Activated CD4-positive, alpha-beta T cell treated with anti-CD3 and anti-CD28 coated beads, Interleukin-2, amount 10 ng/mL, durations not matched to agents 7 days and 5 days (primary cell): ENCODE measurements at places on chromosomes 13 and 19.
A peak's percentile ranks its signal among the peaks of the same experiment; 100 is the strongest.

- DNase-seq, result peak; percentile 60
Measured at GRCh38 chr19:18340990-18341868, 831 bp downstream of the PGPEP1 start.

DNA sequence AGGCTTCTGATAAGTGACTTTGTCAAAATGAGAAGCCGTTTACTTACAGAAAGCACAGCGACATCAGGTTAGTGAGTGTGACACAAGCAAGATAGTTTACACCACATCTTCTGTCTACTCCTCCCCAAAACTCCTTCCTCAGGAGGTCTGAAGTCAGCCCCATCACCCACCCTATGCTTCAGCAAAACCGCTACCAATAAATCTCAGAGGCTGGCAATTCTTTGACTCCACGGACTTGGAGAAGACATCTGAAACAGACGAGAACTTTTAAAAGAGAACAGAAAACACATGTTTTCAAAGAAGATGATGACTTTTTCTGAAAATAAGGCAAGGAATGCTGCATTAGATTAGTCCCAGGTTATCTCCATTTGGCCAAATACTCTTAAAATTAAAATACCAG, 261.1 kb downstream of the TBC1D4 start:
- DNase-seq, result no peak

- no peak for DNase-seq
Measured at GRCh38 chr19:52200044-52200443, 10.2 kb downstream of the PPP2R1A start.

GRCh38 chr19:18153556-18154134, 682 bp downstream of the PIK3R2 start:
- no peak for DNase-seq

GRCh38 chr13:109644069-109644750, 142.2 kb downstream of the IRS2 start:
- no peak for DNase-seq

DNA sequence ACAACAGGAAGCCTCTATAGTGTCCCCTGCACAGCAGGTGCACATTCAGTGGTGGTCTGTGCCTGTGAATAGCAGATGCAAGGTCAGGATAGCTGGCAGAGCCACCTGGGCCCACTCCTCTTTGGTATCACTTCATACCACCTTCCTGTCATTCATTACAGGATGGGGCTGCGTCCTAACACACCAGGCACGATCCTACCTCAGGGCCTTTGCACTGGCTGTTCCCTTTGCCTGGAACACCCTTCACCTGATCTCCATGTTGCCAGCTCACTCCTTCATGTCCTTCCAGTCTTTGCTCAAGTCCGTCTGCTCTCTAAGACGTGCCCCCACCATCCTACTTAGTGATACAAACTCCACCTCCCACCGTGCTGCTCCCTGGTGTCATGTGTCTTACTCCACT, 4.6 kb upstream of the LPAR2 start:
- DNase-seq, result no peak

DNA sequence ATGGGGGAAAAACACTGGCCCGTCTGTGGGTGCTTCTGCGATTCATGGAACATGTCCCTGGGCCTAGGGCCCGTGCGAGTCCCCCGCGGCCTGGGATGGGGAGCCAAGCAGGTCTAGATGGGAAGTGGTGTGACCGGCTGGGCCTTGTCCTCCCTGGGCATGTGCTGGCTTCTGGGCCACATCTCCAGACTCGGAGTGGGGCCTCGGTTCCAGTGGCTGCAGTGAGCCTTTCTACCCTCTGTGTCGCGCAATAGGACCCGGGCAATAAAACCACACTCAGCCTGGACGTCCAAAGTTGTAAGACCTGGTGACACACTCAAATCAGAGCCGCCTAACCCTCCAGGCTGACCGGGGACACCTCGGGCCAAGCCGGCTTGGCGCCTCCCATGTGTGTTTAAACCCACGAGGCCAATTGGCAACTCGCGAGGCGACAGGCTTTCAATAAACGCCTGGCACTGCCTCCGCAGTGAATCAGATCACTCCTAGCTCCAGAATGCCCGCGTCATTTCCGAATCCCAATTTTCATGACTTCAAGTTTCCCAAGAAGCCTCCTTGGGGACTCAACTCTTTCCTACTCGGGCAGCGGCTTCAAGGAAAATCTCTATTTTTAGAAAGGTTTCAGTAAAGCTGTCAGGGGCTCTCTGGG, 57.3 kb downstream of the KLF2 start:
- DNase-seq, result no peak

- peak; percentile 76 for DNase-seq
Measured at GRCh38 chr19:42176990-42177685, 40.3 kb downstream of the DEDD2 start.

- no peak for DNase-seq
Measured at GRCh38 chr13:49664606-49665005, 26.7 kb downstream of the EBPL start.

DNA sequence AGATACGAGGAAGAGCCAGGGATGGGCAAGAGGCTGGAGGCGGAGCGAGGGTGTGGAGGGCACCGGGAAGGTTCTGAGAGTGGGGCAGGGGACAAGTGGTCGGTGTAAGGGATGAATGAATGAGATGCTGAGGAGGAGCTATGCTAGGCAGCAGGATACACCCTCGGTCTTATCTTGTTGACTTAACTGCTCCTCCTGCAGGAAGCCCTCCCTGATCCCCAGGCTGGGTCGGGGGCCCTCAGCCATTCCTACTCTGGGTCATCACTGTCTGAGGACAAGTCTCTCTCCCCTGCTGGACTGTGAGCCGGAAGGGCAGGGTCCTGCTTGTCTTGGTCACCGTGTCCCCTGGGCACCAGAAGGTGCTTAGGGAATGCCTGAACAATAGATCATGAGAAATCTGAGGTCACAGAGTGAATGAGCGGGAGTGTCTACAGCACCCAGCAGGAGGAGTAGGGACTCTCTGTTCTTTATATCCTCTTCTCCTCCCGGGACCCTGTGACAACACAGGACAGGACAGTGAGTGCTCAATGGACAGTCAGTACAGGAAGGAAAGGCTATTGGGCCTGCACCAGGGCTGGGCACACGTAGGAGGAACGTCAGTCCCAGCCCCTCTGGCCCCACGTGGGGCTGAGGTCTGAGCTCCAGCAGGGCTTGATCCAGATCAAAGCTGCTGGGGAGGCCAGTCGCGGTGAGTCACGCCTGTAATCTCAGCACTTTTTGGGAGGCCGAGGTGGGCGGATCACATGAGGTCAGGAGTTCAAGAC, 6.5 kb downstream of the NKPD1 start:
- no peak for DNase-seq

- no peak for DNase-seq
Measured at GRCh38 chr13:98239162-98240076, 62.4 kb upstream of the RNF113B start.

DNA sequence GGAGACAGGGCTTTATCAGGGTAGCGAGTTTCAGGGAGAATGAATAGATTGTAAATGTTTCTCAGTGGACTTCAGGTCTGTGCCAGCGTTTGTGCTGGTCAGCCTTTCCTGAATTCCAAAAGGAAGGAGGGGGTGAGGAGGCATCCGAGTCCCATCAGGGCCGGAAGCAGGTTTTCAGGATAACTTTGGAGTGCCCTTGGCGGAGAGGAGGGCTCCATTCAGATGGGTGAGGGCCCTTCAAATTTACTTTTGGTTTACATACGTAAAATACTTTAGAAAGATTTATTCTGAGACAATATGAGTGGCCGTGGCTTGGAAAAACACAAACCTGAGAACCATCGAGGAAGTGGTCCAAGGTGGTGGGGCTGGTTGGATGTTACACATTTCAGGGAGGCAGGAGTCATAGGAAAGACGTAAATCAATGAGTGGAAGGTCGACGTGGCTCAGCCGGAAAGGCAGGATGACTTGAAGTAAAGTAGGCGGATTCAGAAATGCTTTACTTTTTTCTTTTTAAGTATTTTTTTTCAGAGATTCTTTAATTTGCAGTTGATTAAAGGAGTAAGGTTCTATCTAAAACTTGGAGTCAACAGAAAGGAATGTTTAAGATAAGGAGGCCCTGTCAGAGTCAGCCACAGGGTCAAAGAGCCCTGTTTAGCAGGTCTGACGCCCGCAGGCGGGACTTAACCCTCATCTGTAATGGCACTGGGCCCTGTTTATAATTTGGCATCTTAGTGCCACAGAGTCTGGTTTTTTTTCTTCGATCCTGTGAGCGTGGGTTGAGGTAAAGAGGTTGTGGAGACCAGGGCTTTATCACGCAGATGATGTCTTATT, 32.8 kb downstream of the ATP11A start:
- no peak for DNase-seq

GRCh38 chr13:43362556-43362955, 339.2 kb downstream of the DNAJC15 start:
- no peak for DNase-seq

- no peak for DNase-seq
Measured at GRCh38 chr19:18646535-18647370, 9.9 kb downstream of the KLHL26 start.

GRCh38 chr13:106499896-106500295, 35.6 kb downstream of the EFNB2 start:
- no peak for DNase-seq

DNA sequence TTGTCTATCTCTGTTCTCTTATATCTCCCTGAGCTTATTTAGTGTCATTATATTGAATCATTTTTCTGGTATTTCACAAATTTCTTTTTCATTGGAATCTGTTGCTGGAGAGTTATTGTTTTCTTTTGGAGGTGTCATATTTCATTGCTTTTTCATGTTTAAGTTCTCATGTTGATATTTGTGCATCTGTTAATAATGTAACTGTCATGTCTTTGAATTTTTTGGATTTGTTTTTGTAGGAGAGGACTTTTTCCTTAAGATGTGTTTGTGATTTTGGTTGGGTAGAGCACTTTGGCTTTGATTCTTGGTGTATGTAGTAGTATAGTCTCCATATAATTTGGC, 64.0 kb downstream of the DNAJC3 start:
- DNase-seq, result no peak

DNA sequence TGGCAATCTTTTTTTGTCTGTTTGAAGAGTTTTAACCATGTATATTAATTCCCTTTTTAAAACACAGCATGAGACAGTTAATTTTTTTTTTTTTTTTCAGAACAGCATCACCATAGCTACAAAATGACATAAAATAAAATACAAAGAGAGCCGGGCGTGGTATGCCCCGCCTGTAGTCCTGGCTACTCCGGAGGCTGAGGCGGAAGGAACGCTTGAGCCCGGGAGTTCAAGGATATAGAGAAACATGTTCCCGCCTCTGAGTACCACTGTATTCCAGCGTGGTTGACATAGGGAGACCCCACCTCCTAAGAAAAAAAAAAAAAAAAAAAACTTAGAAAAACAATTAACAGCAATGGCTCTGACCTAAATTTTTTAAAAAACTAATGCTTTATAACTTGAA, 10.0 kb upstream of the INSR start:
- no peak for DNase-seq

GRCh38 chr13:41700790-41701310, 243.5 kb downstream of the RGCC start:
- no peak for DNase-seq

DNA sequence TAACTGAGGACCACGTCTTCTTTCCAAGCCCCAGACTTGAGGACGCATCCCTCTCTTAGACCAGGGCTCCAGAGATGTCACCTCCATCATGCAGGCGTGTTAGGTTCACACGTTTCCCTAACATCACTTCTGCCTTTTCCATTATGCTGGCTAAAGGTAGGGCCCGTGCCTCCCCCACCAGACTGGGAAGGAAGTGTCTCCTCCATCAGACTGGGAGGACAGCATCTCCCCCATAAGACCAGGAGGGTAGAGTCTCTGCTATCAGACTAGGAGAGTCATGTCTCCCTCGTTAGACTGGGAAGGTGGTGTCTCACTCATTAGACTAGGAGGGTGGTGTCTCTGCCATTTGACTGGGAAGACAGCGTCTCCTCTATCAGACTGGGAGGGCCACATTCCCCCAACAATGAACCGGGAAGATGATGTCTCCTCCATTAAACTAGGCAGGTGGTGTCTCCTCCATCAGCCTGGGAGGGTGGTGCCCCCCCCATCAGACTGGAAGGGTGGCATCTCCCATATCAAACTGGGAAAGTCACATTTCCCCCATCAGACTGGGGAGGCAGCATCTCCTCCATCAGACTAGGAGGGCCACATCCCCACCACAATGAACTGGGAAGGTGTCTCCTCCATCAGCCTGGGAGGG, 18.1 kb upstream of the SPC24 start:
- DNase-seq, result no peak

DNA sequence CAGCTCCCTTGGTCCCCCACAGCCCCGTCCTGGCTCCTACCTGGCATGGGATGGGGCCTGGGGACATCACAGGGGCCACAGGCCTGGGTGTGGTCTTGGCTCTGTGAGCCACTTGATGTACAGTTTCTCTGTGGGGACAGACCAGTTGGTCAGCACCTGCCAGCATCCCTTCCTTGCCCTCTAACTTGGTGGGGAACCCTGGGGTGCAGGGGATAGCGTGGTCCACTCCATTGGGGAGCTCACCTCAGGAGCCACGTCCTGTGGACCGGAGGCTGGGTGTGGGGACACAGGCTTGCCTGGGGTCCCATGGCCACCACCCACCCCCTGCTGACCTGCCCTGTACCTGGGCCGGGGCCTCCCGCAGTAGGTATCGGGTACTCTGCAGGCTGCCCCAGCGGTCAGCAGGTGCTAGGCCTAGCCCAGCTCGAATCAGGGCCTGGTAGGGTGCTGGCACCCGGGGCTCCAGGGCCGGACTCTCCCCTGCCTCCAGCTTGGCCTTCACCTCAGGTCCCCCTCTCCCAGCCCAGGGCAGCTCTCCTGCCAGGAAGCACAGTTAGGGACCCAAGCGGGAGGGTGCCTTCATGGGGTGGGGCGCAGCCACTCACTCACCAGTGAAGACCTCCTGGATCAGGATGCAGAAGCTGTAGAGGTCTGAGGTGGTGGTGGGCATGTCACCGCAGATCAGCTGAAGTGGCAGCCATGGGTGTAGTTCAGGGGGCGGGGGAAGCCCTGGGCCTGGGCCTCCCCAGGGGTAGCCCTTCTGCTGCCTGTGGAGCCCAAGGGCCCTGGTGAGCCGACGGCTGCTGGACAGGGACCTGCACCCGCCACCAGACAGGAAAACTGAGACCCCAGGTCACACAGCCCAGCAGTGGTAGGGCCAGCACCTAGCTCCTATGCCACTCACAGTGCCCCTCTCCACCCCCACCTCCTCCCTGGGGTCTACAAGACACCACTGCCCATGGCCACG, 14.9 kb downstream of the ARHGAP33 start:
- no peak for DNase-seq

DNA sequence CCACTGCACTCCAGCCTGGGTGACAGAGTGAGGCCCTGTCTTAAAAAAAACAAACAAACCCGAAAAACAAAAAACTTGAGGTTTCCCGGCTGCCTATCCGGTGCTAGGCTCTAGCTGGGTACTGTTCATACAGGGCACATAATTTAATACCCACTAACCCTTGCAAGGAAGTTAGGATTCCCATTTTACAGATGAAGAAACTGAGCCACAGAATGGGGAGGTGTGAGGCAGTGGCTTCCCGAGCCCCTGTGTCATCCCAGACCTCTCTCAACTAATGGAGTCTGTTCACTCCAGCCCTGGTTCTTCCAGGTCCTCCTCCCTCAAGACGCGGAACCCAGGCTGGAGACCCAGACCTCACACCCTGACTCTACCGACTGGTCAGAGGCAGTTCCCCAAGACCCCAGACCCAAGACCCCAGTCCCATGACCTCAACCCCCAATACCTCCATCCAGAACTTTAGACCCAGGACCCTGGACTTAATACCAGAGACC, 576 bp downstream of the APBA3 start:
- DNase-seq, result peak; percentile 42

- DNase-seq, result peak; percentile 37
Measured at GRCh38 chr19:13149628-13150186, 468 bp downstream of the STX10 start.
